ENCODE measurements at places on chromosomes 2 and 18. TPM values are rescaled to one million over a fixed set of nuclear protein-coding genes. Genes with fewer than 3 reads are reported as not detected.

GRCh38 chr18:35971661-35972196 lies 750 bp upstream of the RMP24 start:
- H3K27me3 ChIP-seq, result no peaks in the 10 kb centered on the region
- peaks cover 30% of the 10 kb centered on the region for H3K36me3 ChIP-seq
- no peaks in the 10 kb centered on the region for H3K4me1 ChIP-seq
- DNase-seq, result no peak
- peak overlapping the region; percentile 88 for H3K4me3 ChIP-seq

GRCh38 chr2:19723021-19723420 lies 178.8 kb downstream of the TTC32 start:
- no peak overlapping the region for H3K4me3 ChIP-seq
- no peaks in the 10 kb centered on the region for H3K27me3 ChIP-seq
- H3K36me3 ChIP-seq, result no peaks in the 10 kb centered on the region
- DNase-seq, result no peak
- no peaks in the 10 kb centered on the region for H3K4me1 ChIP-seq

- no peaks in the 10 kb centered on the region for H3K36me3 ChIP-seq
- no peak overlapping the region for H3K4me3 ChIP-seq
- DNase-seq, result peak; percentile 7
Measured at GRCh38 chr18:57518533-57518932, 68.0 kb downstream of the FECH start.

Gene NT5DC4
- not detected for total RNA-seq

DNA sequence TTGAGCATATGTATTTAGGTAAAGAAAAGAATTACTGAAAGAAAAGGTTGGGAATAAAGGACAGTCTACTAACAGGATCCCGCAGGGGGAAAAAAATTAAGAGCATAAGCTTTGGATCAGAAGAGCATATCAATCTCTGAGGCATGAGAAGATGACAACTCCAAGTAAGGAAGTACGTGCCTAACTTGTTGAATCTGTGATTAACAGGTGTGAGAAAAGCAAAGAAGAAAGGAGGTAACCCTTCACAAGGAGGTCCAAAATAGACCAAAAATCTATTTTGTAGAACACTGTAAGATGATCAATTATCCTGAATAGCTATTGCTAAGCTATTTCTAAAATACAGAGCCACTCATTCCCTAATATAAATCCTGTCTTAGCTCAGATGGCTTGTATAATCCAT lies 32.8 kb downstream of the TRIP12 start:
- no peaks in the 10 kb centered on the region for H3K27me3 ChIP-seq
- H3K4me3 ChIP-seq, result no peak overlapping the region
- H3K4me1 ChIP-seq, result no peaks in the 10 kb centered on the region
- peaks cover 20% of the 10 kb centered on the region for H3K36me3 ChIP-seq
- DNase-seq, result no peak

DNA sequence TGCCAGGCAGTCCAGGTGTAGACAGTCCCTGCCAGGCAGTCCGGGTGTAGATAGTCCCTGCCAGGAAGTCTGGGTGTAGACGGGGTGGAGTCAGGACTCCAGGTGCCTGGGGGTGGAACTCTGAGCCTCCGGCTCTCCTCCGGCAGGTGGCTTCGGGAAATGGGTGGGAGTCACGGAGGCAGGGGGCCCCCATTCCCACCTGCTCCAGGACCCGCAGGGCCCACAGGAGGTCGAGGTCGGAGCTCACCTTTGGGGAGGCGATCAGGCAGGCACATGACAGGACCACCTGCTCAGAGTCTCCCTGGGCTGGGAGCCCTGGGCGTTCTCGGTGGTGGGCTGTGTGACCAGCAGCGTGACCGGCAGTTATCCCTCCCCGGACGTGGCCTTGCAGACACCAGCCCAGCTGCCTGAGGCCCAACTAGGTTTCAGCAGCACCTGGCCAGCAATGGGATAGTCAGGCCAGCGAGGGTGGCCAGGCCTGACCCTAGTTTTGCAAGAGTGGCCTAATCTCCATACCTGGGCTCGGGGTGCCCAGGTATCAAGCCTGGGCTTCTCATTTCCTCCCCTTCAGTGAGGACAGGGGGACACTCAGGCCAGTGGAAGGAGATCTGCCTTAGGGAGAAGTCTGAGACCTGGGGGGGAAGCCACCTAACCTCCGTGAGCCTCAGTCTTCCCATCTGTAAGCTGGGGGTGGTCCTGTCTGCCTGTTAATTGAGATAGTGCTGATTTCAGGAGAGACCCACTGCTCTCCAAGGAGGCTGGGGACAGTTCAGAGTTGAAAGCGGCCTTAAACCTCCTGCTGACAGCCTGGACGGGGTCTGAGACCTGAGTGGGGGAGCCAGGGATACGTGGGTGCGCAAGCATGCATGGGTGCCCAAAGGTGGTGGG lies 13.2 kb downstream of the GPC1 start:
- H3K36me3 ChIP-seq, result no peaks in the 10 kb centered on the region
- DNase-seq, result no peak
- H3K27me3 ChIP-seq, result no peaks in the 10 kb centered on the region
- H3K4me1 ChIP-seq, result no peaks in the 10 kb centered on the region
- H3K27ac ChIP-seq, result no peak overlapping the region

Gene CAVIN2
- total RNA-seq, result not detected

DNA sequence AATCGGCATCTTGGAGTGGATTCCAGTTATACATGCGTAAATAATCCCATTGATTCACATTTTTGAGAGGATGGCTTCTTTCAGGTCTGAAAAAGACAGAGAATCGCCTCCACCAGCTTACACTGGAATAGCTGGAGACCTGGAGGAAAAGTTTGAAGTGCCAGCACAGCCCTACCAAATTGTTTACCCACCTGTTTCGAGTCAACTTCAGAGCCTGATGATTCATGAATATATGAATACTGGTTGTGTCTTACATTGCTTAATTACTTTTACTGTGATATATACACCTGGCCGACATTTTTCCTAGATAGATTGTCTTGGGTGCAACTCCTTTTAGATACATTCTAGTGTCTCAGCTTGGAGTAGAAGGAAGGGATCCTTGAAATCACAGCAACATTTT lies 335 bp upstream of the NCKAP5 start:
- no peaks in the 10 kb centered on the region for H3K36me3 ChIP-seq
- no peak for DNase-seq
- peaks cover 88% of the 10 kb centered on the region for H3K27me3 ChIP-seq
- H3K4me3 ChIP-seq, result no peak overlapping the region
- no peak overlapping the region for H3K27ac ChIP-seq
- peaks cover 6% of the 10 kb centered on the region for H3K4me1 ChIP-seq

DNA sequence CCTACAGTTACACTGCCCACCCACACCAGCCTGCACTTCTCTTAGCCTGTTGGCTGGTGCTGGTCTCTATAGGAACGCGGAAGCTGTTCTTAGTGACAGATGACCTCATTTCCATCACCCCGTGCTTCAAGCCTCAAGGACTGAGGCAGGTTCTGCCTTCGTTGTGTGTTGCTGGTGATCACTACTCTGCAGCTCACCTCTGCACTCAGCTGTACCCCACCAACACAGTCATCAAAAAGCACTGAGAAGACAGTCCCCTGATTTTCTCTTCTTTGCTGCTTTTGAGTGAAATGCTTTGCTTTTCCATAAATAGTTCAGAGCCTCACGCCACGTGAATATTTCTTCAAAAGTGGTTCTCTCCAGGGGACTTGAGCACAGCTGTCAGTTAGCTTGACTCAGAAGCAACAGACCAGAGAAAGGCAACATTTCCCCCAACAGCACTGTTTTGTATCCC lies 225.7 kb upstream of the CCDC150 start:
- no peak for DNase-seq
- no peaks in the 10 kb centered on the region for H3K36me3 ChIP-seq
- no peak overlapping the region for H3K4me3 ChIP-seq
- H3K27me3 ChIP-seq, result no peaks in the 10 kb centered on the region
- H3K27ac ChIP-seq, result no peak overlapping the region

DNA sequence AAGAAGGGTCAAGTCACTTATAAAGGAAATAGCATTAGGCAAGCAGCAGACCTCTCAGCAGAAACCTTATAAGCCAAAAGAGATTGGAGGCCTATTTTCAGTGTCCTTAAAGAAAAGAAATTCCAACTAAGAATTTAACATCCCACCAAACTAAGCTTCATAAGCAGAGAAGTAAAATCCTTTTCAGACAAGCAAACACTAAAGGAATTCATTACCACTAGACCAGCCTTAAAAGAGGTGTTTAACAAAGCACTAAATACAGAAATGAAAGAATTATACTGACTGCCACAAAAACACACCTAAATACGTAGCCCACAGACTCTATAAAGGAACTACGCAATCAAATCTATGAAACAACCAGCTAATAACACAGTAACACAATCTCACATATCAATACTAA lies 160.4 kb downstream of the EXOC6B start:
- H3K4me3 ChIP-seq, result no peak overlapping the region
- H3K27me3 ChIP-seq, result no peaks in the 10 kb centered on the region
- no peaks in the 10 kb centered on the region for H3K4me1 ChIP-seq

DNA sequence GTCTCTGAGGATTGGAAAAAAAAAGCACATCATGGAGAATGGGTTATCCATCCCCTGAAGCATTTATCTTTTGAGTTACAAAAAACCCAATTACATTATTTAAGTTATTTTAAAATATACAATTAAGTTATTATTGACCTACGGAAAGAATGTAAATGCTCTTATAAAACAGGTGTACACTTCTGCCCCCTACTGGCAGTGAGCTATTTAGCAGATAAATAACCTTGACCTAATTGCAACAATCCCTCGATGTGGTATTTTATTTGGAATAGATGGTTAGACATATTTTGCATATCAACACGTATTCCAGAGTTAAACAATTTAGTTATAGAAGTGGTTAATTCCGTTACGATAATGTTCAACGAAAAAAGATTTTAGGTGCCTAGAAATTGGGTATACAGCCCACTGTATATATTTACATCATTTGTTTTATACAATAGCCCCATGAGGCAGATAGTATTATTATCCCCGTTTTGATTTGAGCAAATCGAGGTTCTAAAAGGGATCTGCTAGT lies 9.1 kb upstream of the DAW1 start:
- H3K27me3 ChIP-seq, result no peaks in the 10 kb centered on the region
- H3K36me3 ChIP-seq, result no peaks in the 10 kb centered on the region

GRCh38 chr2:113209646-113210171 lies 35.9 kb downstream of the PSD4 start:
- no peaks in the 10 kb centered on the region for H3K36me3 ChIP-seq
- DNase-seq, result no peak
- no peaks in the 10 kb centered on the region for H3K4me1 ChIP-seq

DNA sequence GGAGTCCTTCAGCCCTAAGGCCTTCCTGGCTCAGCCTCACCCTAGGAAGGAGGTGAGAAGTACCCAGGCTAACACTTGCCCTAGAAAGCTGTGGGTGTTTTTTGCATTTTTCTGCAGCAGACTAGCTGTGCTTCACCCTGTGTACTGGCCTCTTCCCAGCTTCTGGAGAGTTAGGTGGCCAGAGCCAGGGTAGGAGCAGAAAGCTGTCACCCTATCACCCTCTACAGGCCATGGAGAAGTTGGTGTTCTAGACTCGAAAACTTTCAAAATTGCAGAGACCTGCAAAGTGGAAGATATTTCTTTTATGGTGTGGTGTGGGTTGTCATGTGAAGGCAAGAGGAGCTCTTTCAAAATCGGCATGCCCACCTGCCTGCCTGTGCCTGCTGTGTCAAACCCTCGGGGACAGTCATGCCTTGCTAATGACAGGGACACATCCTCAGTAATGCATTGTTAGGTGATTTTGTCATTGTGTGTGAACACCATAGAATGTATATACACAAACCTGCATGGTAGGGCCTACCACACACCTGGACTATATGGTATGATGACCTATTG lies 29.8 kb downstream of the EHD3 start:
- H3K4me3 ChIP-seq, result no peak overlapping the region
- peak; percentile 81 for DNase-seq
- H3K36me3 ChIP-seq, result peaks cover 21% of the 10 kb centered on the region
- H3K27ac ChIP-seq, result no peak overlapping the region
- H3K27me3 ChIP-seq, result no peaks in the 10 kb centered on the region
- no peaks in the 10 kb centered on the region for H3K4me1 ChIP-seq

Data from endodermal cell (in vitro differentiated cells).